Chondrocyte (in vitro differentiated cells): ENCODE measurements at places on chromosomes 16 and 17. TPM values are rescaled to one million over a fixed set of nuclear protein-coding genes. Genes with fewer than 3 reads are reported as not detected.
A peak's percentile ranks its signal among the peaks of the same experiment; 100 is the strongest.

The TSNAXIP1 gene
- total RNA-seq: 1.8 to 3.1 TPM (median 2.3 TPM) in 3 replicates

The LAT gene
- 10.2 to 13.6 TPM (median 11.7 TPM) in 3 replicates for total RNA-seq

The ARL5C gene
- total RNA-seq: 0.25 TPM in 1 of 3 replicates, not detected in the others

The SLC2A4 gene
- 0.15 to 0.38 TPM (median 0.30 TPM) in 3 replicates for total RNA-seq

The KRT20 gene
- total RNA-seq: not detected in 3 replicates

DNA sequence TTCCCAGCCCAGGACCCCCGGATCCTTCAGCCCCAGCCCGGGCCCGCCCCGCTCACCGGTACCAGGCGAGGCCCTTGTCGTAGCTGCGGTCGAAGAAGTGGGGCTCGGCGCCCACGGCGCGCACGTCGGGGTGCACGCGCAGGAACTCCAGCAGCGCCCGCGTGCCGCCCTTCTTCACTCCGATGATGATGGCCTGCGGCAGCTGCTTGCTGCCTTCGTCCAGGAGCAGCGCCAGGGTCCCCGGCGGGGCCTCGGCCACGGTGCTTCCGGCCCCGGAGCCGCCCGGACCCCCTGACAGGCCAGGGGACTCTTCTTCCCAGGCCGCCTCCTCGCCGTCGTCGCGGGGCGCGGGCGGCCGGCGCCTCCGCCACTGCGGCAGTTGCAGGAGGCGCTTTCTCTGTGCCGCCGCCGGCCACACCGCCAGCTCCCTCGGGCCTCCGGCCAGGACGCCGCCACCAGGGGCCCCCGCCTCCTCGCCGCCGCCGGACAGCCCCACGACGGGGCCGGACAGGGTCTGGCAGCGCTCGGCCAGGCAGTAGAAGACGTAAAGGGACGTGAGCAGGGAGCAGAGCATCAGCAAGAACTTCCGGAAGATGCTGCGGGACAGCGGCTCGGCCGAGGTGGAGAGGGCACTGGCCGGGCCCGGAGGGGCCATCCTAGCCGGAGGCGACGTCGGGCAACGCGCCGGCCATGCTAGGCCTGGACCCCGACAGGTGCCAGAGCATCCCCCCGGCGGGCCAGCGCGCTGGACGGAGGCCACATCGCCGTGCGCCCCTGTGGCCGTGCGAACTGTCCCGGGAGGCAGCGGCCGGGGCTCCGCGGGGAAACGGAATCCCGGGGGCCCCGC, 1.0 kb downstream of the HS3ST3A1 start:
- H3K27me3 ChIP-seq: no peaks in the 10 kb centered on the region
- H3K4me1 ChIP-seq: peaks cover 52% of the 10 kb centered on the region
- H3K4me3 ChIP-seq: peak overlapping the region; percentile 95
- peak overlapping the region; percentile 86 for H3K27ac ChIP-seq
- no peak for DNase-seq
- H3K36me3 ChIP-seq: no peaks in the 10 kb centered on the region

- H3K27me3 ChIP-seq: no peaks in the 10 kb centered on the region
- H3K4me3 ChIP-seq: no peak overlapping the region
- H3K27ac ChIP-seq: no peak overlapping the region
- peaks cover 34% of the 10 kb centered on the region for H3K4me1 ChIP-seq
- no peak for DNase-seq
Observed at GRCh38 chr17:42603318-42603717, 5.9 kb downstream of the RETREG3 start.

DNA sequence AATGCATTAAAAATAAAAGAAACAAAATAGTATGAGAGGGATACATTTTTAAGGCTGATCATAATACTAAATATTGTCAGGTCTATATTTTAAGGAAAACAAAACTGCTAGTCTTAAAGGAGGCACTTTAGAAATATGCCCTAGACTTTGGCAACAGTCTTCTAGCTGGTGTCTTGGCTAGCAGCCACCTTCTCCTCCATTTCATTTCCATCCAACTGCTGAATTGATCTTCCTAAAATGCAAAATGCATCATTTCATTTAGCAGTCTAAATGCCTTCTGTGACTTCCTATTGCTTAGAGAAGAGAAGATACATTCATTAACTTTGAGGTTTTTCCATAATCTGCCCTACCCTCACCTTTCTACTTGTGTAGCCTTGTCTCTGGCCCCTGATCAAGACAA, 1404.1 kb downstream of the CDH11 start:
- H3K27me3 ChIP-seq: peaks cover 22% of the 10 kb centered on the region
- H3K27ac ChIP-seq: no peak overlapping the region
- no peak for DNase-seq
- no peak overlapping the region for H3K4me3 ChIP-seq
- H3K36me3 ChIP-seq: no peaks in the 10 kb centered on the region
- H3K4me1 ChIP-seq: no peaks in the 10 kb centered on the region

- peaks cover 25% of the 10 kb centered on the region for H3K4me1 ChIP-seq
- H3K27ac ChIP-seq: no peak overlapping the region
- no peak overlapping the region for H3K4me3 ChIP-seq
- DNase-seq: no peak
- peaks cover 15% of the 10 kb centered on the region for H3K27me3 ChIP-seq
- H3K36me3 ChIP-seq: no peaks in the 10 kb centered on the region
Observed at GRCh38 chr16:86225905-86226371, 284.4 kb upstream of the FOXF1 start.

DNA sequence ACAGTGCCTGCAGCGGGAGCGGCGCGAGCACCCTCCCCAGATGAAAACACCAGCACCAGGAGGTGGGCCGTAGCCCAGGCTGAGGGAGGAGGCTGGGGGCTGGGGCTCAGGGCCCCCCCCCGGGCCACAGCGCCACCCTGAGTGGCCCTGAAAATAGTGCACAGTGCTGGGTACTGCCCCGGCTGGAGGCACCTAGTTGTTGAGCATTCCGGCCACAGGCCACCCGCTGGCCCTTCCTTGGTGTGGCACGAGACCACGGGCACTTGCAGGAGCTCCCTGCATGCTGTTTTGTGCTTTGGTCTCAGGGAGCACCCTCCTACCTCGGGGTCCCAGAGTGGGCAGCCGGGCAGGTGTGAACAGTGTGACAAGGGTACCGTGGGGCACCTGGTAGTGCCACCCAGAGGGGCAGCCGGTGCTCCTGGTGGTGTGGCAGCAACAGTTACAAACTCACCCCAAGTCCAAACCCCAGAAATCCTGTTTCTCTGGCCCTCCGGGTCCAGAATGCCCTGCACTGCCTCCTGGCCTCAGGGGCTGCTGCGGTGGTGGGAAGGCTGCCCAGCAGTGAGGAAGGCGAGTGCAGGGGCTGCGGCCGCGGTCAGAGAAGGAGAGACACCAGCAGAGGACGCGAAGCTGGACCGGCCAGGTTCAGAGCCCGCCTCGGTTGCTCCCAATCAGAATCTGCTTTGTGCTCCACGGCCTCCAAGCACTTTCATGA, 11.9 kb downstream of the FSCN2 start:
- H3K27me3 ChIP-seq: no peaks in the 10 kb centered on the region
- H3K4me3 ChIP-seq: no peak overlapping the region
- no peak for DNase-seq
- peaks cover 4% of the 10 kb centered on the region for H3K4me1 ChIP-seq
- peaks cover 8% of the 10 kb centered on the region for H3K36me3 ChIP-seq

- no peak for DNase-seq
- no peaks in the 10 kb centered on the region for H3K36me3 ChIP-seq
- no peaks in the 10 kb centered on the region for H3K27me3 ChIP-seq
- H3K4me1 ChIP-seq: peaks cover 21% of the 10 kb centered on the region
- H3K4me3 ChIP-seq: no peak overlapping the region
Observed at GRCh38 chr17:65660947-65661346, 99.5 kb upstream of the AXIN2 start.

GRCh38 chr17:43924558-43924957, 17.2 kb upstream of the MPP2 start:
- peaks cover 8% of the 10 kb centered on the region for H3K4me1 ChIP-seq
- no peak overlapping the region for H3K27ac ChIP-seq
- H3K4me3 ChIP-seq: no peak overlapping the region
- DNase-seq: no peak
- no peaks in the 10 kb centered on the region for H3K36me3 ChIP-seq
- H3K27me3 ChIP-seq: peaks cover 44% of the 10 kb centered on the region

DNA sequence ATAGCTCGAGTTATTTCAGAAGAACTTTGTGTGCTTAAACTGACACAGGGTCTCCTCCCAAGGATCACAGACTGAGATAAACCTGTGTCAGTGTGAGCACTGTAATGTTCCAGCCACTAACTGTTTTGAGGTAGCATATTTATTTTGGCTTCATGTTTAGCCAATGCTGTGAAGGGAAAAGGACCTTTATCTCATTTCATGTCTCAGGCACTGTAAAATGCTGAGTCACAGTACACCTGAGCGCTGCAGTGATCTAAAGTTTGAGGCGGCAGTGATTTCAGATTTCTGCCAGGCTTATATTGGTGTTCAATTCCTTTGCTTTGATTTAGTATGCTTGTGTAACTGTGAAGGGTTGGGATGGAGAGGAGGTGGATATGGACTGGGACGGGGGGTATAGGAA, 3.1 kb upstream of the DNAJA2 start:
- H3K27me3 ChIP-seq: no peaks in the 10 kb centered on the region
- DNase-seq: no peak
- H3K36me3 ChIP-seq: peaks cover 1% of the 10 kb centered on the region
- H3K27ac ChIP-seq: no peak overlapping the region

GRCh38 chr17:81309140-81309858, 14.2 kb upstream of the SLC38A10 start:
- peaks cover 9% of the 10 kb centered on the region for H3K4me1 ChIP-seq
- DNase-seq: no peak
- no peak overlapping the region for H3K27ac ChIP-seq

GRCh38 chr16:89192956-89193575, 7.3 kb downstream of the SLC22A31 start:
- no peaks in the 10 kb centered on the region for H3K36me3 ChIP-seq
- no peak overlapping the region for H3K4me3 ChIP-seq
- peak; percentile 91 for DNase-seq
- H3K27ac ChIP-seq: no peak overlapping the region
- no peaks in the 10 kb centered on the region for H3K27me3 ChIP-seq
- H3K4me1 ChIP-seq: no peaks in the 10 kb centered on the region

GRCh38 chr17:70365091-70365583, 195.8 kb downstream of the KCNJ2 start:
- peaks cover 3% of the 10 kb centered on the region for H3K27me3 ChIP-seq
- no peak overlapping the region for H3K4me3 ChIP-seq
- no peak for DNase-seq
- H3K27ac ChIP-seq: peak overlapping the region; percentile 50
- H3K4me1 ChIP-seq: peaks cover 7% of the 10 kb centered on the region

GRCh38 chr17:32015245-32016013, 8.2 kb downstream of the LRRC37B start:
- H3K4me3 ChIP-seq: no peak overlapping the region
- H3K27me3 ChIP-seq: no peaks in the 10 kb centered on the region
- H3K27ac ChIP-seq: no peak overlapping the region
- no peak for DNase-seq
- H3K36me3 ChIP-seq: peaks cover 3% of the 10 kb centered on the region

DNA sequence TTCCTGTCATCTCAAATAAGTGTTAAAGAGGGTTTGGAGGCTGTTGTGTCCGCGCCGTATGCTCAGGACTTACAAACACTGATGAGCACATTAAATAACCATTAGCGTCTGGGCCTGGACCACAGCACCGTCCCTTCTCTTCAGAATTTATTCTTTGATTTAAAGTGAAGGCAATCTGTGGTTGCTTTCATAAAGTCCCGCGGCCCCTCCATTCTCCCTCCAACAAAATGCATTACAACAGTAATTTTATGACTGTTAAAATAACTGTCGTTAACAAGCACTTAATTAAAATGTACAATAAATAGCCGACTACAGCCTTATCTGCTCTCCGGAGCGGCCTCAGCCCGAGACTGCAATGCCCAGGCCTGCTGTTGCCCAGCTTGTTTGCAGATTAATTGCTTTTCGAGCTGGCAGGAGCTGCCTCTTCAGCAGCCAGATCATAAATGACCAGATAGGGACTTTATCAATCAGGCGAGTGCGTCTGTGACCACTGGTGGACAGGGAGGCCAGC, 30.6 kb upstream of the IRX3 start:
- peaks cover 20% of the 10 kb centered on the region for H3K27me3 ChIP-seq
- H3K4me1 ChIP-seq: no peaks in the 10 kb centered on the region
- H3K4me3 ChIP-seq: no peak overlapping the region
- no peak for DNase-seq
- no peak overlapping the region for H3K27ac ChIP-seq
- H3K36me3 ChIP-seq: no peaks in the 10 kb centered on the region

DNA sequence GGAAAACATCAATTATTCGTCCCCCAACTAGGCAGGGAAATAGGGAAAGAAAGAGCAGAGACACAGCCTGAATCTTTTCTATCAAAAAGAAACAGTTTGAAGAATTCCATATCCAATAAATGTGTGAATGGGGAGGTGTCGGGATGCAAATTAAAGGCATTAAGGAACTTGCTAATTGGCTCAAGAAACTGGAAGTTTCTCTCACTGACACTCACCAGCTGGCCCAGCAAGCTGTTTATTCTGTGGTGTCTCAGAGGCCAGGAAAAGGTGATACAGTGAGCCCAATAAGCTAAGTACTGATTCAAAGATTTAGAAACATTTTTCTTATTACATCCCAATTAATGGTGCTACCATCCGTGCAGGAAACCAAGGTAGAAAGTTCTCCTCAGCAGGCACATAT, 104.4 kb upstream of the CLEC3A start:
- no peak overlapping the region for H3K4me3 ChIP-seq
- no peaks in the 10 kb centered on the region for H3K27me3 ChIP-seq
- no peaks in the 10 kb centered on the region for H3K36me3 ChIP-seq
- no peak for DNase-seq
- H3K4me1 ChIP-seq: no peaks in the 10 kb centered on the region

DNA sequence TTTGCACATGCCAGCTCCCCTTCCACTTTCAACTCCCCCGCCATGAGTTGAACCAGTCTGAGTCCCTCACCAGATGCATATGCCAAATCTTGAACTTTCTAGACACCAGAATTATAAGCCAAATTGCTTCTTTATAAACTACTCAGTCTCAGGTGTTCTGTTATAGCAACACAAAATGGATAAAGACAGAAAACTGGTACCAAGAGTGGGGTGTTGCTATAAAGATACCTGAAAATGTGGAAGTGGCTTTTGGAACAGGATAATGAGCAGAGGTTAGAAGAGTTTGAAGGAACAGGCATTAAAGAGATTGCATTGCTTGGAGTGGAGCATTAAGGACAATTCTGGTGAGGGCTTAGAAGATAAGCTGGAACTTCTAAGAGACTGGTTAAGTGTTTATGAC, 17.2 kb upstream of the CACNG5 start:
- no peaks in the 10 kb centered on the region for H3K27me3 ChIP-seq
- no peaks in the 10 kb centered on the region for H3K36me3 ChIP-seq
- H3K27ac ChIP-seq: no peak overlapping the region
- no peak for DNase-seq

DNA sequence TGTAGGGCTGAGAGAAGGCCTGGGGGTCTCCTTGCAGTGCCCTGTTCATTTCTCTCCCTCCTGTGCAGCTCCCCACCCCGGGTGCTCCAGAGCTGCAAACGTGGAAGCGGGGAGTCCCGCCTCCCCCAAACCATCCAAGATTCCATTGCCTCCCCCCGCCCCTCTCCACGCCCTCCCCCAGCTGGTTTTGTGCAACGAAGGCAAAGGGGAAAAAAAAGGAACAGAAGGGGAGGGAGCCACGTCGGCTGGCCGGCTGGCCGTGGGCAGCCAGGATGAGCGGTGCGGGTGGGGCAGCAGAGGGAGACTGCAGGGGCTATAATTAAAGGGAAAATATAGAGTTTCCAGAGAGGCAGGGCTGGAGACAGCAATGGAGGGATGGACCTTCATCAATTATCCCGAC, 1.7 kb upstream of the COL1A1 start:
- peaks cover 76% of the 10 kb centered on the region for H3K4me1 ChIP-seq
- peak overlapping the region; percentile 99 for H3K4me3 ChIP-seq
- H3K27ac ChIP-seq: peak overlapping the region; percentile 100
- no peaks in the 10 kb centered on the region for H3K27me3 ChIP-seq
- DNase-seq: peak; percentile 59
- peaks cover 27% of the 10 kb centered on the region for H3K36me3 ChIP-seq
